ENCODE measurements at places on chromosomes 2 and 18.

- DNase-seq: peak; percentile 50
Measured at GRCh38 chr2:25341011-25341727, 556 bp downstream of the DNMT3A start.

GRCh38 chr2:73859721-73860586, 31.2 kb downstream of the STAMBP start:
- DNase-seq: no peak

GRCh38 chr18:35457140-35457704, 40.5 kb downstream of the INO80C start:
- no peak for DNase-seq

DNA sequence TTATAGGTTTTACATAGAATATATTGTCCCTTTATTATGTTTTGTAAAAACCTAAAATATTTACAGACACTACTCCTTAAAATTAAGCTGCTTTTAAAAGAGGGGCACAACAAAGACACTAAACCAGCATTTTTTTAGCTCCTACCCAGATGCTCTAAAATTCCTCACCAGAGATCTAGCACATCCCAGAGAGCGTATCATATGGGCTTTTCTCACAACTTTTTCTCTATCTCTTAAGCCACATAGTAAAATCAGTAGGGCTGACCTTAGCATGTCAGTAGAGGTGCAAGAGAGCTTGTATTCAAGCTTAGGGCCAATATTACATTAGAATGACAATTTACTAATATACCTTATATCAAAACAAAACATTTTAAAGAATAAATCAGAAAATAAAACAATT, 216.3 kb downstream of the TMX3 start:
- no peak for DNase-seq

GRCh38 chr2:46650556-46651001, 171.2 kb downstream of the TMEM247 start:
- DNase-seq: peak; percentile 12

DNA sequence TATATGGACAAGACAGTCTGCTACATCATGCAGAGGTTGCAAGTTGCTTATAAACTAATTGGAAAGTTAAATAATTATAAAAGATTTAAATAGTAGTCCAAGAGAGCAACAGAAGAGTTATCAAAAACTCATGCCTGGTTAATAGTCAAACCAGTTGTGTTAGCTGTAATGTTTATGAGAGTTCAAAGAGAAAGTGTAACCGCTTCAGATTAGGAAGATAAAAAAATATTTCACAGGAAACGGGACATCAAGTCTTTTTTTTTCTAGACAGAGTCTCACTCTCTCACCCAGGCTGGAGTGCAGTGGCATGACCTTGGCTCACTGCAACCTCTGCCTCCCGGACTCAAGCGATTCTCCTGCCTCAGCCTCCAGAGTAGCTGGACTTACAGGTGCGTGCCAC, 34.6 kb upstream of the RNF125 start:
- DNase-seq: no peak

DNA sequence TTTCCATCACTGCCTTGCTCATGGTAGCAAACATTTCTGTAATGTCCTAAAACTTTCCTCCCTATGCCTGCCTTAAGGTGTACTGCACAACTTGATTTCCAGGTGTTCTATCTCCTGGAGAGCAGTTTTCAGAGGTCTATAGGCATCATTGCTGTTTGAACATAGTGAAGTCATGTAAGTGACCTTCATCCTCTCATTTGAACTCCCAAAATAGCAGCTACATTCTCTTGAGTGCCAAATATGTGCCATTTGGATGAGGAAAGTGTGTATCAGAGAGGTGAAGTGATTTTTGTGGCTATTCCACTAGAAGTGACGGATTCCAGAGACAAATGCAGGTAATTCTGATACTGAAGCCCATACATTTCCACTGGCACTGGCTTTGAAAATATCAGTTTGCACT, 3.4 kb downstream of the PPP1R1C start:
- DNase-seq: no peak

- no peak for DNase-seq
Measured at GRCh38 chr18:62289047-62289446, 36.1 kb upstream of the TNFRSF11A start.

GRCh38 chr2:127576433-127577207, 41.1 kb downstream of the MYO7B start:
- no peak for DNase-seq

DNA sequence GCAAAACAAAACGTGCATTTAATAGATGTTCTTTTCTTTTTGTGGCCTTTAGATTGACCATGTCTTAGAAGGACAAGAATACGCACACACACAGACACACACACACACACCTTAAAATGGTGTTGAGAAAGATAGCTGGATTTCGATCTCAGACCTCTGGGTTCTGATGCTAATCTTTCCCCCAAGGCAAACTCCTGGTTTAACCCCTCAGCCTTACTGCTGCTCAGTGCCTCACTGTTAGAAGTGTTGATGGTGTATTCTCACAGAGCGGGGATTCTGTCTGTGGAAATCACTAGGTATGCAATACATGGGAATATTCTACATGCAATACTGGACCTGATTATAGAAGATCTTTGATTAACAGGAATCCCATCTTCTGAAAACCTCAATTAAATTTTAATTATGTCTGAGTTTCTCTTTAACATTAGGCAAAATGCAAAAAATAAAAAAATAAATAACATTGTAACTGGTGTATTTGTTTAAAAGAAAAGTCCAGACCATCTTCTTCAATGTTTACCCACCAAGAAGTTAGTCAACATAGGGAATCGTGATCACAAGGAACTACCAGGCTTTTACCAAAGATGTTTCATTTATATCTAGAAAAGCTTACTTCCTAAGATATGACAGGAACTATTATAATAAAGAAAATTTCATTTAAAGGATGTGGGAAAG, 613.5 kb downstream of the LRP1B start:
- no peak for DNase-seq

GRCh38 chr2:240922245-240922981, 16.3 kb downstream of the CROCC2 start:
- no peak for DNase-seq
